NCI-H345 (cell line): ENCODE measurements at places on chromosomes 6 and 20.

GRCh38 chr20:62181808-62182207 lies 1.0 kb upstream of the MTG2 start:
- DNase-seq, result no peak

DNA sequence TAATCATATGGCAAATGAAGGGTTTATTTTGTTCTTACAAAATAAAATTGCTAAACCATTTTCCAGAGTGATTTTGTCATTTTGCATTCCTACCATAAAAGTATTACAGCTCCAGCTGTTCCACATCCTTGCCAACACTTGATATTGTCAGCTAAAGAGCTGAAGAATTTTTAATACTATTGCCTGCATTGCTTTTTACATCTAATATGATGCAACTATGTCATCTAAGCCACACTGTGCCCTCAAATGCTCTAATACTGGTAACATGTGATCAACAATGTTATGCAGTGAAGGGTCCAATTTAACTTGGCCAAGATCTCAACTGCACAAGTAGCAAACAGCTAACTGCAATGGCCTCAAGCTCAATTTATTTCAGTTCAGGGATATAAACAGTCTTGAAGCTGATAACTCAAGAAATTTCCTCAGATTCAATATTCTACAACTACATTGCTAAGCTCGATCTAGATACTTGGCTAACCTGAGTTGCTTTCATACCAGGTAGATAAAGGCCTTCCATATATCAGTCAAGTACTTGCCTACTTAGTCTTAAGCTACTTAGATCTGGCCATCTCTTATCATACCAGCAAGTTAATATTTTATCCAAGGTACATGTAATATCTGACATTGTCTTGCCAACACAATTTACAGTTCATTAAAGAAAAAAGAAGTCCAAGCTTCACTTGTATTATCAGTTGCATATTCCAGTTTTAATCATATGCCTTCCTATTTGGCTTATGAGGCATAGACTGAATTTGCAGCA lies 17.0 kb downstream of the AKIRIN2 start:
- no peak for DNase-seq

- peak; percentile 66 for DNase-seq
Observed at GRCh38 chr20:37901654-37902503, 1.0 kb upstream of the VSTM2L start.

DNA sequence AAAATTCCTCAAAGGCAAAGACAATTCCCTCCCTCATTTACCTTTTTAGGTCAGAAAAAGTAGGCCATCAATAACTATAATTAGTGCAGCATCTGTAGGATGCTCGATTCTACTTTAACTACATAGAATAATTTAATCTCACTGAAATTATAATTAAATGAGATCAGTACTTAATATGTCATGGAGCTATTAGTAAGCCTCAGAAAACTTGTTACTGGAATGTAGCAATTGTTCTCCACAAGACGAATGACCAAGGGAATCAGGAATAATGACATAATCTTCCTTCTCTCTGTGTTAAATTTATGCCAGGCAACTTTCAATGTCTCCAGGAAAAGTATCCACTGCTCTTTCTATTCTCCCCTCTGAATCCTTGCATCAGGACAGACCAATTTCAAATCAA lies 34.1 kb downstream of the SESN1 start:
- no peak for DNase-seq

- no peak for DNase-seq
Observed at GRCh38 chr20:9966966-9967365, 67.8 kb upstream of the ANKEF1 start.

DNA sequence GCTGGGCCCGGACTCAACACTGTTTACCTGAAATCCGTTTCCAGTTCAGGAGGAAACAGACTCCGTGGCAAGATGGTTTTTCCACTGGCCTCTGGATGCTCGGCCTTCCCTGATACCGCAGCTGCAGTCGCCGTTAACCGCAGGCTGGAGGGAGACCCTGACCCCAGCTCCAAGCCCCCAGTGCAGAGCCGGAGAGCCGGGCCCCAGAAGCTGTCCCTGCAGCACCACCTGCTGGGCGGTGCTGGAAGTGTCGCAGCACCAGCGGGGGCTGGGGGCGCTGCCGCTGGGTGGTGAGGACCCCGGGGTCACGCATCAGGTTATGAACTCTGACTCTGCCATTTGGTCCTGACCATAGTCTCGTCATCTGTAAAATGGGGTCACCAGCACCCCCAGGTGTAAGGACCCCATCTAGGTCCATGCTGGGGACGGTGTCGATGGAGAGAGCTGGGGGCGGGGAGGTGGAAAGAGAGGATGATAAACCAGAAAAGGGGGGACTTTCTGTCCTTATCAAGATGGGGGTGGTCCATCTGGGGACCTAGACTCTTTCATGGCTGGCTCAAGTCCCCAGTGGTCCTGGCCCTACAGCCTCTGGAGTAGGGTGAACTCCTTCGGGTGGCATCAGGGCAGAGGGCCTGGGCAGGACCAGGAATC lies 20.8 kb upstream of the CHRNA4 start:
- DNase-seq, result peak; percentile 33

DNA sequence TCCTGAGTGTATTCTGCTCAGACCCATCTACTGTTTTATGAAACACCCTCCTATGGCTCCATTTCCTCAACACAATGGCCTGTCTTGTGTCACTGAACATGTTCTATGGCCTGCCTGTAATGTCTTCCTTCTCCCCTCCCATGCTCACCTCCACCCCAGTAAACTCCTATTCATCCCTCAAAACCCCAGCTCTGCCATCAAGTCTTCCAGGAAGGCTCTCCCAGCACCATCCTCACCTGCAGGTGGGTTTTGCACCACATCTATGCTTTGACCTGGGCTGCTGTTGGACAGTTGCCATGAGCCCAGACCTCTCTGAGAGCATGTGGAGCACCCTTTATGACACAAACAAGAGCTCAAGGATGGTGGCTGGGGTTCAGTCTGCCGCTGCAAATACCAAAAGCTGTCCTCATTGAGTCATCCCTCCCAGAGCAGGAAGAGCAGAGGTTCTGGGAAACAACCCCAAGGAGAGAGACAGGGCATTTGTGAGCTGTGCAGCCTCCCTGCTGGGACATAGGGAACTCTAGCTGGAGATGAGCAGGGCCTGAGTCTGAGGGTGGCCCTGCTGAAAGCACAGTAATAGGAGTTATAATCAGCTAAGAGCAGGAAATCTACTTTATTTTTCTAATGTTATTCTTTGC lies 93.8 kb upstream of the CD93 start:
- DNase-seq, result no peak

- DNase-seq, result no peak
Observed at GRCh38 chr6:74674377-74674776, 531.5 kb downstream of the COL12A1 start.
